ENCODE measurements at places on chromosomes 13 and 19. TPM values are rescaled to one million over a fixed set of nuclear protein-coding genes. Genes with fewer than 3 reads are reported as not detected.

TMEM86B gene
- 6.9 TPM for total RNA-seq

TMEM205 gene
- total RNA-seq = 33.7 TPM

CEBPA gene
- total RNA-seq = 1.5 TPM

FXYD5 gene
- total RNA-seq = 421 TPM

ZNF418 gene
- total RNA-seq = 1.5 TPM

NCAN gene
- 0.08 TPM for total RNA-seq

CASP14 gene
- not detected for total RNA-seq

NAPA gene
- 106 TPM for total RNA-seq

TNFSF9 gene
- 3.5 TPM for total RNA-seq

DNA sequence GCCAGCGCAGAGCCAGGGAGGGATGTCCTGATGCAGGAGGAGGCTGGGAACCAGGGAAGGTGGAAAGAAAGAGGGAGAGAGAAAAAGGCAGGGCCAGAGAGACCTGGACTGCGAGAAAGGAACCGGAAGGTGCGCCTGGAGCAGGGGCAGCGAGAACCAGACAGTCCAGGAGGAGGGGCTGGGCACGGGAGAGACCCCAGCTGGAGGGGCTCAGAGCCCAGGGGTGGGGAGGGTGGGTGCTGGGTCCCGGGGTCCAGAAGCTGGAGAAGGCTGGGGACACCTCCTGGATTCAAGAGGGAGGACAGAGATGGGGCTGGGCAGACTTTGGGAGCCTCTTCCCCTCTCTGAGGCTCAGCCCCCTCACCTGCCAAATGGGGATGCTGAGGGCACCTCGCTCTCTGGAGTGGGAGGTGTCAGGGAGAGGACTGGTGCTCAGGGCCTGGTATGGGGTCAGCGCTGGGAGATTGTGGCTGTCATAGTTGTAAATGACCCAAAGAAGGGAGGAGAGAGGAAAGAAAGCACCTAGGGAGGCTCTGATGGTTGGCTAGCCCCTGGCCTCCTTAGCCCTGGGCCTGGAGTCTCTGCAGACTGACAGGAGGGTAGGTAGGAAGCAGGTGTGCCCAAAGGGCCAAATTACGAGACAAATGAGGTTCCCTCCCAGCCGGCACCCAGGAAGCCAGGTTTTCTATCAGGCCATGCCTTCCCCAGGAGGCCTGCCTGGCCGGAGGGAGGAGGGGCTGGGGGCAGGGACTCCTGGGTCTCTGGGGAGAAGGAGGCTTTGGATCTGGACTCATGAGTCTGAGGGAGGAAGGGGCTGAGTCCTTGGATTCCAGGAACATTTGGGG lies 1.3 kb upstream of the SPACA6 start:
- DNase-seq = no peak

GRCh38 chr19:10288662-10289166 lies 1.0 kb upstream of the ICAM5 start:
- peak; percentile 39 for DNase-seq

DNA sequence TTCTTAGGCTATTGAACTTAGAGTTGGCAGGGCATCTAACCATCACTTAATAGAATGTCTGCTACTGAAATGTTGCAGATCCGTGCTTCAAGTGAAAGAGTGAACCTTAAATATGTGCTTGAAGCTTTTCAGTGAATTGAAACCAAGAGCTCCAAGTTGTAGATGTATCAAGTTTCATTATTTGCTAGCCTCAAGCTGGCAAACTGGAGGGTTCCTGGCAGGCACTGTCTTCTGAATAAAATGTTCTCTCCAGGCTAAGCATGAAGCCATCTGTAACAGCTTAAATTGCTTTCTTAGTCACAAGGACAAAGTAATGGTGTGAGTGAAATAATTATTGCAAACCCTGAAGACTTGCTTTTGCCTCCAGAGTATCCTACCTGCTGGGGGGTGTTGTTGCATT lies 415.0 kb upstream of the SPRY2 start:
- DNase-seq = no peak

- no peak for DNase-seq
Observed at GRCh38 chr19:47408156-47408938, 11.0 kb downstream of the MEIS3 start.

- no peak for DNase-seq
Observed at GRCh38 chr13:85379991-85380390, 419.2 kb downstream of the SLITRK6 start.

DNA sequence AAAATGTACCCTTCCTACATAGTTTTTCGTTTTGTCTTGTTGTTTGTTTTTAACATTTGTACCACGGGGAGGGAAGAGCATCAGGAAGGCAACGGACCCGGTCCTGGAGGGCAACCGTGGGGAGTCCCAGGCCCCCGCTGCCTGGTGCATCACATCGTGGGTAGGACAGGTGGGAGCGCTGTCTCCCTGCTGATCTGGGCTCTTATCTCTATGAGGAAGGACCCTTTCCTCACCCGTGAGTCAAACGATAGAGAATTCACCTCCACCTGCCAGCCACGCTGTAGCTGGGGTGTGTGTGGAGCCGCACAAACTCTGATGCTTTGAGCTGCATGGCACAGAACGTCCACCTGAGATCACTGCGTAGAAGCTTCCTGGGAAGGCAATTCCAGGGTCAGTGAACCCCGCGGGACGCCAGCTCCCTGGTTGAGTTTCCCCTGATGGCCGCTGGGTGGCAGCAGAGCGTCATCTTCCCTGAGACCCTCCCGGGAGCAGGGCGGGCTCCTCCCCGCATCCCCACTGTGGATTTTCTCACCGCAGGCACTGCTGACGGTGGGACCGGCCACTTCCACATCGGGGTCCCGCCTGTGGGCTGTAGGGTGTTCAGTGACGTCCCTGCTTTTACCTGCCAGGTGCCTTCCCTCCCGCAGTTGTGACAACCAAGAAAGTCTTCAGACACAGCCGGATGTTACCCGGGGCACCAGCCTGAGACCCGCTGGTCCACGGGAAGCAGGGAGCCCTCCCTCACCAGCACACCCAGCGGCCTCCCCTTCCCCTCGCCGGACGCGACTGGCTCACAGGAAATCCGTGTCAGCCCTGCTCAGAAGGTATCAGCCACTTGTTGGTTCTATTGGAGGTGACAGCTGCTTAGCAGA lies 54.7 kb downstream of the ZNF787 start:
- DNase-seq = peak; percentile 55

DNA sequence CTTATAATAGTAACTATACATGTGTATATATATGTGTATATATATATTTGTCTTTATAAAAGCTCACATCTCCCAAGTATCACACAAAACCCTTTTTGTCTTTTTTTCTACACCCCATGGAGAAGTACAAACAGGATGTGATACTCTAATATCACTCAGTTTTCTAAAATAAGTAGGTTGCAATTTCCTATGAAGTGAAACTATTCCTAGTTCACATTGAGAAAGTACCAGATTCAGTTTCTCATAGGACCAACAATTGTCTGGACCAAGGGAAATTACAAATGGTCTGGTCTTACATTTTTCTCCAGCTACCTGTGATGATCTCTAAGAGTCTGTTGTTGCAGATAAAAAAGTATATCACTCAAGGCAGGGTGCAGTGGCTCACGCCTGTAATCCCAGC lies 17.9 kb upstream of the LILRB1 start:
- DNase-seq = no peak

DNA sequence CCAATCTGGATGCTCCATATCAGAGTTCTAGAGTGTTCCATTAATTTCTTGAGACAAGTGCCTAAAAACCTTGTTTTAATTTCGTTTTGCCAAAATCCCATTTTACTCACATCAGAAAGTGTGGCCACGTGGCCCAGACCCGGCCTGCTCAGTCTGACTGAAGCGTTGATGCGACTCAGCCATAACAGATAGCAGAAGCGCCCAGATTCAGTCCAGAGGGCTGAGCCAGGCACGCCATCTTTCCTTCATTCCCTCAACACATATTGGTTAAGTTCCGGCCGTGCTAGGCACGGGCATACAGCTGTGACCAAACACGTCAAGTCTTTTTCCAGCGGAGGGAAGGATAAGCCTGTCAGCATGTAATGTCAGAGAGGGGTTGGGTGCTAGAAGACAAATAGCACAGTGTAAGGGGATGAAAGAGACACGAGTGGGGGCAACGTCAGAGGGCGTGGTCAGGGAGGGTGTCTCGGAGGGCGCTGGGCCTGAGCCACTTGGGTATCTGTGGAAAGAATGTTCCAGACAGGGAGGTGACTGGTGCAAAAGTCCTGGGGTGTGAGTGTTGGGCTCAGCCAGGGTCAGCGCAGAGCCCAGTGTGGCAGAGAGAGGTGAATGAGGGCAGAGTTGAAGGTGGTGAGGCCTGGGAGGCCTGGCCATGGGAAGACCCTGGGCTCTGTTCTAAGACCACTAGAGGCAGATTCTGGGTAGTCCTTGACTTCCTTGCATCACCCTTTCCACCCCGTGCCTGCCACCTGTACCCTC lies 3.1 kb downstream of the F10 start:
- DNase-seq = no peak

DNA sequence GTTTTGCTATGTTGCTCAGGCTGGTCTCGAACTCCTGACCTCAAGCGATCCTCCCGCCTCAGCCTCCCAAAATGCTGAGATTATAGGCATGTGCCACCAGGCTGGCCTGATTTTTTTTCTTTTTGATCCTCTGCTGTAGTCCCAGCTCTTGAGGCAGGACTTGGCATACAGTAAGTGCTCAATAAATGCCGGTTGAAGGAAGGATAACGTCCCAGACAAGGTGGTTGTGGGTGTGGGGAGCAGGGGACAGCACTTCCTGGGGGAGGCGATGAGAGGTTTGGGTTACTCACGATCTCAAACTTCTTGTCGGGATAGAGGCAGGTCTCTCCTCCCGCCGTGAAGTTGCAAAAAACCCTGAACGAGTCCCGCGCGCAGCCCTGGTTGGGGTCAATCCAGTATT lies 29.7 kb upstream of the OLFM2 start:
- DNase-seq = no peak

DNA sequence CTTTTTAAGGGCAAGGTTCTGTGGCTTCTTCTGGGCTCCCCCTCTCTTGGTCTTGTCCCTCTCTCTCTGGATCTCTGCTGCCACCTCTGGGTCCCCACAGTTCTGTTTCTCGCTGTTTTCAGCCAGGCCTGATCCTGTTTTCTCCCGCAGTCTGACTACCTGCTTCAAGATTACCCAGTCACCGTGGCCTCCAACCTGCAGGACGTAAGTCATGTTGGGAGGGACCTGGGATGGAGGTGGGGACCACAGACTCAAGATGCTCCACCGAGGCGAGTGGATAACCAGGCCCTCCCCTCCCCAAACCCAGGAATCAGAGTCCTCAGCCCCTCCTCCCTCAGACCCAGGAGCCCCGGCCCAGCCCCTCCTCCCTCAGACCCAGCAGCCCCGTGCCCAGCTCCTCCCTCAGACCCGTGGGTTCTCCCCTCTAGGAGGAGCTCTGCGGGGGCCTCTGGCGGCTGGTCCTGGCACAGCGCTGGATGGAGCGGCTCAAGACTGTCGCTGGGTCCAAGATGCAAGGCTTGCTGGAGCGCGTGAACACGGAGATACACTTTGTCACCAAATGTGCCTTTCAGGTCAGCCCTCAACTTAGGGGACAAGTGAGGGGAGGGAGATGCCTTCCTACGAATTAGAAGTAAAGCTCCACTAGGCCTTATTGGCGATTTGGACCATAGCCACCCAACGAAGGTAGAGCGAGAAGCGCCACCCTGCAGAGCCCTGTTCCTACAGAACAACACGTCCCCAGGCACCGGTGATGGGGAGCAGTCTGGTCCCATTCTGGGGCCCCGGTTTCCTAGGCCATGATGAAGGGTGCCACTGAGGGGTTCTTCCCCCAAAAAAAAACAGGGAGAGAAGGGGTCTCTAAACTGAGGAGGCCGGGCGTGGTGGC lies 2.2 kb downstream of the FLT3LG start:
- peak; percentile 58 for DNase-seq

DNA sequence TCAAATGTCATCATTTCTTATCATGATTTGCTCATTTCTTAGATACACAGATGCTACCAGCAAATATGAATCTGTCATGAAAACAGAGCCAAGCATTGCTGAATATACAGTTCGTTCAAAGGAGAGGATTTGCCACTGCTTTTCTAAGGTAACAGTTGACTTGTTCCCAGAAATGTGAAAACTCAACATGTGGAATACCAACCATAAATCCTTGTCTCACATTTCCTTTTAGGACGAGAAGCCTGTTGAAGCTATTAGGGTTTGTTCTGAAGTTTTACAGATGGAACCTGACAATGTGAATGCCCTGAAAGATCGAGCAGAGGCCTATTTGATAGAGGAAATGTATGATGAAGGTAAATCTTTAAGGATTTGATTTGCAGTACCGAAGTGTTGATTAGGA lies 86.7 kb downstream of the DNAJC3 start:
- DNase-seq = no peak

- no peak for DNase-seq
Observed at GRCh38 chr19:7863971-7864689, 10.1 kb downstream of the PRR36 start.

GRCh38 chr13:31010296-31010695 lies 77.8 kb downstream of the TEX26 start:
- no peak for DNase-seq

DNA sequence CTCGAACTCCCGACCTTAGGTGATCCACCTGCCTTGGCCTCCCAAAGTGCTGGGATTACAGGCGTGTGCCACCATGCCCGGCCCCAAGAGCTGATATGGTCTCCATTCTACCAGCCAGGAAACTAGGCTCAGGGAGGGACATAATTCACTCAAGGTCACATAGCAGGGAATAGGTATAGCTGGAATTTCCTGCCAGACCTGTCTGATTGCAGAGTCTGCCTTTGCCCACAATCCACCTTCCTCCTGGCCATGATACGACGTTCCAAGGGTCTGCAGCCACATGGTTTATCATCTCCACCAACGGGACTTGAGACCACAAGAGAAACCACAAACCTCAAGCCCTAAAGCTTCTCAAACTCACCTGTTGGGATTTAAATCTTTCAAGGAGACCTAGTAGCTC lies 32.0 kb downstream of the ZNRF4 start:
- DNase-seq = no peak

GRCh38 chr19:22118132-22118531 lies 65.8 kb downstream of the ZNF257 start:
- DNase-seq = no peak

Data from activated T-cell treated with anti-CD3 and anti-CD28 coated beads, Interleukin-2, amount 50 U/mL, for 4 hours (primary cell).